ENCODE measurements at places on chromosomes 1 and 21.
A peak's percentile ranks its signal among the peaks of the same experiment; 100 is the strongest.

DNA sequence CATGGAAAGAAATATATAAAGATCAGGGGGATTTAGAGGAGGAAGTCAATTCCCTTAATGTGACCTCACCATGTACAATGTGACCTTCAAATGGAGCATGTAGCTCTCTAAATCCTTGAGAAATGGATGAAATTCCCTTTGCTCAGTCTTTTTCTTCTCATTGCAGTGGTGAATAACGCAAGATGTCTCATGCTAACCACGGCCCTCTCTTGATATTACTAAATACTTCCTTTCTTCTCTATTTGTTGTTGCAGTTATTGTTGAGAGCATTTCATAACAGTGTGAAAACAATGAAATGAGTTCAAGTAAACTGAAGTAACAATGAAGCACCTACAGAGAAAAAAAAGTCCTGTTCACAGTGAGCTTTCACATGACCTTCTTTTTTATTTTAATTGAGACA lies 55.6 kb downstream of the ZNF281 start:
- peak; percentile 85 for DNase-seq

GRCh38 chr1:206708058-206708457 lies 23.4 kb downstream of the MAPKAPK2 start:
- DNase-seq, result no peak

GRCh38 chr21:42829417-42829816 lies 49.9 kb downstream of the WDR4 start:
- no peak for DNase-seq

DNA sequence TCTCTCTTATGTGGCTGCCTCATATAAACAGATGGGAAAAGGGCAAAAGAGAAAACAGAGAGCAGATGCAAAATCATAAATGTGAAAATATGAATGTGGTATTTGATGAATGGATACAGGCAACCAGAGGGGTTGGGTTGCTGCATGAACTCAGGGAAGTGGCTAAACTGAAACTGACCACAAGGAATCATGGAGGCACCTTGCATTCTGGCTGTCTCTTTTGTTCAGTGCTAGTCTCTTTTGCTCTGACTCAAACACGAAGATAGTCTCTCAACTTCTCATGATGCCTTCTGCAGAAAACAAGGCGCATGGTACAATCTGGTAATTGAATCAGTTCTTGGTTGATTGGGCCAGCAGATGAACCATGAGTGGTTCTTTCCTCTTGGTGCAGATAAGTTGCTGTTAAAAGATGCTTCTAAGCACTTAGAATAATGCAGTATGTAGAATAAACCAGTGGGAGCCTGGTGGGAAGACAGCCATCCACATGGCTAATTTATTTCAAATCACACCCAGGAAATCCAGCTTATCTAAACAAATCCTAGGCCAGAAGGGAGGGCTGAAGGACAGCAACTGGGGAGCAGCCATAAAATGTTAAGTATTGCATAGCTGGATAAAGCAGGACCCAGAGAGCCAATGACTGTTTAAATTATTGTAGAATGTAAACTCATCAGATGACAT lies 64.2 kb downstream of the HLX start:
- DNase-seq, result no peak

DNA sequence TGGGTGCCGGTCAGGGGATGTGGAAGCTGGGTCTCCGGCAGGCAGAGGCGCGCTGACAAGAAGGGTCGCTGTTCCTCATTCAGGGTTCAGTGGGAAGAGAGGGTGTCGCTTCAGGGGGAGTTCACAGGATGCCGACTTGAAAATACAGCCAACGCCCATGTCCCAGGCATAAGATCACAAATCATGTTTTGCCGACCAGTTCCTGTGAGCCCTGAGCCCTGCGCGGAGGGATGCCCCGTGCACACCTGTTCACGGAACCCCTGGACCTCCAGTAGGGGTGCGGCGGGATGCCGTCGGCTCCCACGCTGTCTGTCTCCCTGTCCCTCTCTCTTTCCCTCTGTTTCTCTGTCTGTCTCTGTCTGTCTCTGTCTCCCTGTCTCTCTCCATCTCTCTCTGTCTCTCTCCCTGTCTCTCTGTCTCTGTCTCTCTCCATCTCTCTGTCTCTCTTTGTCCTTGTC lies 26.8 kb downstream of the TP73 start:
- no peak for DNase-seq

- DNase-seq, result no peak
Observed at GRCh38 chr21:45388611-45389296, 16.2 kb upstream of the COL18A1 start.

DNA sequence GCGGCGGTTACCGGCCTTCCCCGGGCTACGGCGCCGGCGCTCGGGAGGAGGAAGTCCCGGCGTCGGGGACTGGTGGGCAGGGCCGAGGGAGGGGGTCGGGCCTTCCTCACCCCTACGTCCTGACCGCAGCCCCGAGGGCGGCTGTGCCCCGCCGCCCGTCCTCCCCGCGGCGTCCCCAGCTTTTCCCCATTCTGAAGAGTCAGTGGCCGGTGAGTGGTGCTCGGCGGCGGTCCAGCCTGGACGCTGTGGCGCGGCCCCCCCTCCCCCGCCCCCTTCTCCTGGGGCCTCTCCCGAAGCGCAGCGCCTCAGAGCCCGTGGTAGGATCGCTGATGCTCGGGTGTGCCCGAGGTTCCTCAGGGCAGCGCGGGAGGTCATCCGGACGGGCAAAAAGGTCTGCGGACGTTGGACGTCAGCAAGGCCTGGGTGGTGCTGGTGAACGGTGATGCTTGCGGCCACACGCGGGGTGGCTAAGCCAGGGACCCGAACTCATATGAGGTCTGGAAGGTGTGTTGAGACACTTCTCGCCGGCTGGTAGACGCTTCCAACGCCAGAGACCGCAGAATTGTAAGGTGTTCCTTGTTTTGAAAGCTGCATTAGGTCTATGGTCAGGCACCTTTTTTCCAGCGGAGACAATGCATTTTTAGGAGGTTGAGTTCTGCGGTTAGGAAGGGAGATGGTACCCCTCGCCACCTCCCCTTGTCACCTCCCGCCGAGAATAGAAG lies 725 bp downstream of the SLC25A33 start:
- peak; percentile 47 for DNase-seq

DNA sequence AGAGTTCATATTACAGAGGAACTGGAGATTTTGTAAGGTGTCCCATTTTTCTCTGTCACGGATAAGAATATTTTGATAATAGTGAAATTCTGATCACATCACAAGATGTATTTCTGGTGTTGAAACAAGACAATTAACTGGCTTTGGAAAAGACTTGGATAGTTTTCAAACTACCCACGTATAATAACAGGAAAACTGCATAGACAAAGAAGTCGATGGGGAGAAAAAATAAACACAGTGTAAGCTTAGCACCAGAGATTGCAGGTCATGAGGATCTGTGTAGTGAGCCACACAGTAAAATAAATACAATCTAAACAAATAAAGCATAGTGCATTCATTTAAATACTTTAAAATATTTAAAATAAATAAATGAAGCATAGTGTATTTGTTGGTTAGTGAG lies 452.3 kb upstream of the ADAMTS5 start:
- DNase-seq, result no peak

DNA sequence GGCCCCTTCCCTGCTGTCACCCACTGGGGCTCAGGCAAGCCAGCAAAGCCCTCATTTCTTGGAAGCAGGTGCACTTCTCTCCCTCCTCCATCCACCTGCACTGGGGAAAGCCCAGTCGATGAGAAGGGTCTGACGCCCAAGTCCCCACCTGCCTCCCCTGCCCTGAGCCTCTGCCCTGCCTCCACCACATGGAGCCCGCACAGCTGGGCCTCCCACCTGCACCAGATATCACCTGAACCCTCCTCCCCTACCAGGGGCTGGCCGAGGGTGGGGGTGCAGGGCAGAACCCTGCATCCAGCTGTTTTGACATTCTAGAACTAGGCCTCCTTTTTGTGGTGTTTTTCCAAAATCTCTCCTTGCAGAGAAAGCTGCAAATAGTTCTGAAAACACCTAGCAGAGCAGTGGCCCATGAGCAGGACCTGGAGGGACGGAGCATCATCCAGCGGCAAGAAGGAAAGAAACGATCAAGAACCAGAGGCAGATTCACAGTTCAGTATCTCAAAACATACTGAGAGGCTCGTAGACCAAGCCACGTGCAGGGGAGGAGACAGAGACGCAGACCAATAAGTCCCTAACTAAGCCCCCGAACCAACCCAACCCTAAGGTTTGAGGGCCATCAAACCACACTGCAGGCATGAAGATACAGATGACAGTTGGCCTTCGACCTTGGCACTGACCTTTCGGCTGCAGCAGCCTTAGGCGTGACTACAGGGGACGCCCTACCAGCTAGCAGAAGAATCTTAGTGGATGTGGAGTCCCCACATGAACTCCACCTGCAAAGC lies 16.7 kb downstream of the CHD5 start:
- DNase-seq, result no peak

DNA sequence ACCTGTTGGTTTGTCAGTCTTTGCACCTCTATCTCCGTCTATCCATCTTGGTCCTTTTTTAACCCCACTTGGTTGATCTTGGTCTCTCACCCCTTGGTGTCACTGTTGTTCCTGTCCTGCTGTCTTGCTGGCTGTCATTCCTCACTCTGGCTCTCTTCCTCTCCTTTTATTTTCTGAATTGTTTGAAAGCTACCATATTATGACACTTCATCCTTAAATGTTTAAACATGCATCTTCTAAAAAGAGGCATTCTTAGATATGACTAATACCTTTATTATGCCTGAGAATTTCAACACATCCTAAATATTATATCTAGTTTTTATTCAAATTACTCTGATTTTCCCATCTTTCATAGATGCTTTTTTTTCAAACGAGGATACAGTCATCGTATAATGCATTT lies 37.0 kb downstream of the BACH1 start:
- DNase-seq, result peak; percentile 49

DNA sequence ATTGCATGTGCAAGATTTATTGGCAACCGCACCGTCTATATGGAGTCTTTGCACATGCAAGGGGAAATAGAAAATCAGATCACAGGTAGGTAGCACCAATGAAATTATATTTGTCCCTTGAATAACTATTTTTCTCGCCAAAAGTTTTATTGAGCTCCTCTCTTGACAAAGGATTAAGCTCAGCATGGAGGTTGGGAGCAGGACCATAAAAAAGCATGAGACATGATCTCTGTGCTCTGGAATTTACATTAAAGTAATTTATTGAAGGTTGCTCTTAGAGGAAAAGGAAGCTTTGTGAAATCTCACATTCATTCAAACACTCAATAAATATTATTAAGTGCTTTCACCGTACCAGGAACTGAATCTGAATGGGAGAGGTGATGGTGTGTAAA lies 66.0 kb upstream of the UBE2U start:
- DNase-seq, result no peak

DNA sequence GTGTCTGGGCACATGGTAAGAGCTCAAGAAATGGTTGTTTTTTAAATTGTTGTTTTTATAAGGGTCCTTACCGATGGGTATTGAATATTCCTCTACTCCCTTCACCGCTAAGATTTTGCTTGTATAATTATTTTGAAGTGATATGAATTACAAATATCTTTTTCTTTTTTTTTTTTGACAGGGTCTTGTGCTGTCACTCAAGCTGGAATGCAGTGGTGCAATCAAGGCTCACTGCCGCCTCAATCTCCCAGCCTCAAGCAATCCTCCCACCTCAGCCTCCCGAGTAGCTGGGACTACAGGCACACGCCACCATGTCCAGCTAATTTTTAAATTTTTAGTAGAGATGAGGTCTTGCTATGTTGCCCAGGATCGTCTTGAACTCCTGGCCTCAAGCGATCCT lies 27.1 kb upstream of the RAB3GAP2 start:
- no peak for DNase-seq

GRCh38 chr1:49171941-49172593 lies 395.4 kb upstream of the BEND5 start:
- DNase-seq, result no peak

DNA sequence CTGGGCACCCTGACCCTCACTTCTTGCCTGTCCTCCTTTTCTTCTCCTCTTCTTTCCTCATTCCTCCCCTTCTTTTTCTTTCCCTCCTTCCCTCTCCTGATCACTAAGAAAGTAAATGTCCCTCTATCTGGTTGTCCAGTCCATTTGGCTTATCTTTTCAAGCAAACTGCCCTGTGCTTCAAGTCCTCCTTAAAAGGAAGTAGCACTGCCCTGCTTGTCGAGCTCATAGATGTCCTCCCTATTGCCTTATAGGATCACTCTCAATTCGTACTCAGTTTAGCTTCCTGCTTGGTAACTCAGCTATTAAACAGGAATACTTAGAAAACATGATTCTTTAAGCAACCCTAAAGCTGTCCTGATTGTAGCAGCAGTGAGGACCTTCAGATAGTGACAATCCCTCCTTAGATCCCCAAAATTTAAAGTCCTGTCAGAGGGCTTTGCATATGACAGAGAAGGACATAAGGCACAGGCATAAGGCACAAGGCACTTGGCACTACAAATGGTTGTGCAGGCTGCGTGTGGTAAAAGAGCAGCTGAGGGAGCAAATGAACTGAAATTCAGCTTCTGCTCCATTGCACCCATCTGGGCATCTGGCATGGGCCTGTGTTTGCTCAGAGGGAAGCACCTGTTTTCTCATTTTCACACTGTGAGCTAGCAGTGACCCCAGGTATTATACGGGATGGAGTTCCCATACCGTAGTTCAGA lies 26.1 kb upstream of the SLAMF6 start:
- DNase-seq, result no peak

GRCh38 chr1:198534548-198535418 lies 5.7 kb downstream of the ATP6V1G3 start:
- no peak for DNase-seq

GRCh38 chr1:50704126-50704525 lies 255.9 kb downstream of the FAF1 start:
- peak; percentile 56 for DNase-seq

GRCh38 chr1:80582980-80583379 lies 1217.8 kb upstream of the ADGRL2 start:
- DNase-seq, result no peak

GRCh38 chr1:236550961-236551851 lies 27.4 kb downstream of the LGALS8 start:
- no peak for DNase-seq

GRCh38 chr1:84930329-84930728 lies 37.3 kb upstream of the LPAR3 start:
- DNase-seq, result no peak

- peak; percentile 81 for DNase-seq
Observed at GRCh38 chr1:244414543-244414942, 37.2 kb downstream of the ADSS2 start.
